ENCODE measurements at places on chromosomes 2 and 18.

GRCh38 chr2:27960237-27960912 lies 69.8 kb downstream of the BABAM2 start:
- DNase-seq = no peak

DNA sequence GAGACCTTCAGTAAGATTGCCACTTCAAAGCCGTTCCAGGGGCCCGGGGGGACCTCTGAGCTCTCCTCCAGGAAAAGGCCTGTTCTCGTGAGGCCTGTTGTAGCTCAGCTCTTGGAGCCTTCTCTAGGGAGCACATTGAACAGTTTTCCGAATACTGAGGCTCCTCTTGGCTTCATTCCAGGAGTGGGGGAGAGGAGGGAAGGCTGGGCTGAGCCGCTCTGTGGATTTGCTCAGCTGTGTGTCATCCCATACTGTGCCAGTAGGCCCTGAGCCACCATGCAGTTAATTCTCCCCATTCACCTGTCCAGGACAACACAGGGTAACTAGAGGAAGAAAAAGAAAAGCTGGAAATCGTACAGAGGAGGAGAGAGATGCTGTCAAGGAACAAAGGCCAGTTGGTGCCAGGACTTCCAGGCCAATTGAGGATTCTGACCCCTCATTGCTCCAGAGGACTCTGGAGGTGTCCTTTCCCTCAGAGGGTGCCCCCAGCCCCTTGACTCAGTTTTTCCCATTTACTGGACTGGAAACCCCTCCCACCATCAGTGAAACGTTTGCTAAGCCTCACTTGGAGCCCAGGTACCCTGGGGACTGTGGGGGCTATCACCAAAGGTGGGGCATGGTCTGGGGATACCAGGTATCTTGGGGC lies 41.4 kb downstream of the HS1BP3 start:
- no peak for DNase-seq

GRCh38 chr2:208228476-208228875 lies 26.4 kb downstream of the IDH1 start:
- no peak for DNase-seq

GRCh38 chr2:189477756-189478155 lies 36.5 kb downstream of the WDR75 start:
- DNase-seq = no peak

DNA sequence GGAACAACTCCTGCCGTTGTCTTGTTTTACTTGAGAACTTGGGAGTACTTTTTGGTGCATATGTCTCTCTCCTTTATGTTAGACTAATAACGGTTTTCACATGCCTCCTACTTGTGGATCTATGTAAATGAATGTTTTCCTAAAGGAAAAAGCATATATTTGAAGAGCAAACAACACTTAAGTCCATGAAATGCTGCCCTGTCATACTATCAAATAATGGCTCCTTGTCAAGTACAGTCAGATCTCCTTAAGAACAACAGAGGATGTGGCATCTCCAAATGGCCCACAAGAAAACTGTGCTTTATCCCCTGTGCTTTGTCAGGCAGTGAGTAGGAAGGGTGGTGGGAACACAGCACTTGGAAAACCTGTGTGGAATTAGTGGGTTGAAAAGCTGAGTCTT lies 198.2 kb downstream of the PTGR3 start:
- DNase-seq = no peak

DNA sequence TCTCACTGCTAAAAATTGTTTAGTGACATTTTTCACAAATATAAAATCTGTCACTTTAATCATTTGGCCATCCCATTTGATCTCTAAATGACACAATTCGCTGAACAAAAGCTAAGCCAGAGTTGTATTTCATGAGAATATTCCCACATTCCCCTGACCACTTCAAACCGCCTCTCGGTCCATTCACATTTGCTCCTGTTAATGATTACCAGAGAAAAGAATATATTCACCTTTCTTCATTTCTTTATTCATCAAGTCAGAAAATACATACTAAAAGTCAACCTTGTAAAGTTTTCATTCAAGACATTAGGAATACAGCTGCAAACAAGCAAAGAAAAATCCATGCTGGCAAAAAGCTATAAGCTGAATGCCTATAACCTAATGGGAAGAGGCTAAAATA lies 225.5 kb downstream of the DOK6 start:
- DNase-seq = no peak

- no peak for DNase-seq
These were observed 62.2 kb downstream of the MAP3K19 start for GRCh38 chr2:134985061-134985460.

- peak; percentile 65 for DNase-seq
These were observed 55.7 kb downstream of the DNMT3A start for GRCh38 chr2:25286025-25286400.

GRCh38 chr2:72570413-72570812 lies 255.4 kb downstream of the EXOC6B start:
- DNase-seq = no peak

DNA sequence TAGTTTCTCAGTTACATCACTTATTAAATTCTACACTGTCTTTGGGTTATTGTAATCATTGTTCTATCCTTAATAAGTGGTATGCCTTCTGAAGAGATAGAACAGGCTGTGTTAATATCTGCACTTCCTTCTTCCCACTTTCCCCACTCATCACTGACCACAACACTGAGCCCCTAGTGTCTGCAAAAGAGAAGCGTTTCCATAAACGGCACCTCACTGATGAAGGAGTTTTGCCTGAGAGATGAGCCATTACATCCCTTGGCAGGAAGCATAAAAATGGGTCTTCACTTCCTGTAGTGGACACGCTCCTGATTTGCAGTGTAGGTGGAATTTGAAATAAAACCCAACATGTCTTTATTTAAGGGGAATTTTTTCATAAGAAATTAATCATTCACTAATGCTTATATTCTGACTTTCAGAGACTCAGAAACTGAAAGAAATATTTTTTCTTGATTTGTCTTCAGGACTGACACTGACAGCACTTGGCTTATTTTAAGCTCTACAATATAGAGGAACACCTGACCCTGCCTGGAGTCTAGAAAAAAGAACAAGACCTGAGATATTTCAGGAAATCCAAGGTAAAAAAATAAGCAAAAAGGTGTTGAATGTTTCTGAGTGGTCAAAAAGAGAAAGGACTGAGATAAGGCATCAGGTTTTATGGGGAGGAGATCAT lies 275.3 kb downstream of the RAD51AP2 start:
- DNase-seq = no peak

DNA sequence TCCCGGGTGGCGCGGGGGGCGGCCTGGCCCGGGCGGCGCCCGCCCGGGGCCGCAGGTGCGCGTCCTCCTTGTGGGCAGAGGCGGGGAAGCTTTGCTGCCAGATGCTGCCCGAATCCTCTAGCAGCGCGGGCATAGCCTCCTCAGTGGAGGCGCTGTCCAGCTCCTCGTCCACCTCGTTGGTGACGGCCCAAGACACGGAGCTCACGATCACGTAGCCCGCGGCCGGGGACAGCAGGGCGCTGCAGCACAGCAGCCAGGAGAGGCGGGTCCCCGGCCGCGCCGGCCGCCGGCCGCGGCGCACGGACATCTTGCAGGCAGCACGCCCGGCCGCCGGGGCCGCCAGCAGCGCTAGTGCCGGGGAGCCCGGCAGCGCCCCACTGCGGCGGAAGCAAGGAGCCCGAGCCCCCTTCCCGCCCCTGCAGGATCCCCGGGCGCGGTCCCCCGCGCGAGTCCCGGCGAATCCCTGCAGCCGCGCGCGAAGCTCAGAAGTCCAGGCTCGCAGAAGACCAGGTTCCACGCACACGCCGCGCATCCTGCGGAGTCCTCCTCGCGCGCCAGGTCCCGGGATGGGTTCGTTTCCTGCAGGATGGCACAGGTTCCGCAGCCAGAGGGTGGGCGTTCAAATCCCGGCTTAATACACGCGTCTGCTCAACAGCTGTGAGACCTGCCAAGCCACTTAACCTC lies at the start of gene CREG2:
TSS of gene CREG2 (minus strand) at position 353 of the 684 bp plus-strand sequence. CDS start at position 307, 46 bp downstream.
- peak; percentile 69 for DNase-seq

Data from activated T-cell treated with anti-CD3 and anti-CD28 coated beads, Interleukin-2, amount 50 U/mL, for 1 hour (primary cell).